Left lobe of liver (tissue), 2 donors: ENCODE measurements at places on chromosomes 4 and X.

- no peak for DNase-seq
Observed at GRCh38 chrX:6694977-6695376, 160.1 kb upstream of the VCX3A start.

- no peak for DNase-seq
Observed at GRCh38 chr4:20474119-20474518, 222.4 kb downstream of the SLIT2 start.

DNA sequence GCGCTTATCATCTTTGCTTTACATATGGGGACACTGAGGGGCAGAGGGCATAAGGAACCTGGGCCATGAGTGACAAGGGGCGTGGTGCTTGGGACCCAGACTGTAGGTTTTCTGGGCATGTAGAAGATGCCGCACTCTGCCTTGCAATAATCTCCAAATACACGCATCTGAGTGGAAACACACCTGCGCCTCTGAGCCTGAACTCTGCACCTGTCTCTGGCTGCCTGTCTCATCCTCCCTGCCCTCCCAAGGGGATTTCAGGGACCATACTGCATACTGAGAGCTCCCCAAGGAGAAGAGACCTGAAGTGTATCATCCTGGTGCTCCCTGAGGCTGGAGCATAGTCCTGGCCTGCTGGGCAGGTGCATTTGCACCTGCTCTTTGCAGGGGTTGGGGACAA, 34.7 kb upstream of the ASMTL start:
- peak; percentile 33 for DNase-seq

DNA sequence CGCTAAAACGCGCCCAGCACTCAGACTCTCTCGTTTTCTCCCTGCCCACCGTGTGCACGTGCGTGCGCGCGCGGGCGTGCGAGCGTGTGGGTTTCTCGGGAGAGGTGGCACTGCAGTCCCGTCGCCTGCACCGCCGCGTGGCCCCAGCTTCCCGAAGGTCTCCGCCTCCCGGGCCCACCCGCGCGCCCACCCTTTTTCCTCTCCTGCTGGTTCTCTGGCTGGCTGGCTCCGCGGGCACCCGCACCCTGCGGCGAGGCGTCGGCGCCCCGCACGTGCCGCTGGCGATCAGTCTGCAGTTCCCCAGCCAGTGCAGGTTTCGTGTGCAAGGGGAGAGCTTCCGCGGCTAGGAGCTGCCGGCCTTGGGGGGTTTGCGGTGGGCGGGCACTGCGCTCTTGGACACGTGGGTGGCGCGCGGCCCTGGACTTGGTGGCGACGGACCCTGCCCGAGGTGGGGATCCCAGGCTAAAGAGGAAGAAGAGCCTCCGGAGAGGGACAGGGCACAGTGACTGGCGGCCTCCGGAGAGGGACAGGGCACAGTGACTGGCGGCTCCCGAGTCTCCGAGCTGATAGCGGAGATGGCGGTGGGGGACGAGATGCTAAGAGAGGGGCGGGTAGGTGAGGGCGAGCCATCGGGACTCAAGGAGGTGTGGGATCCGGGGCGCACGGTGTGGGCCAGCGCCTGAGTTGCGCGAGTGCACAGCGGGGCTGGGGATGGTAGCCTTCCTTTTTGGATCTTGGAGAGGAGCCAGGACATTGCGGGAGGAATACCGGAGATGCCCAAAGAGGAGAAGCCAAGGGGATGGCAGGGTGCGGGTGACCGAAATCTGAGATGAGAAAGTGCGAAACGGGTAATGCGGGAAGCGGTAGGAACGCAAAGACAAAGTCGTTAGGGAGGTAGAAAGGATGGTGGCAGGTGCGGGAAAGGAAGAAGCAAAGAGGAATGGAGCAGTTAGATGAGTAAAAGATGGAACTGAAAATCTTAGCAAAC, at the start of gene FAM184B:
FAM184B (minus strand) TSS at position 322 of the 988 bp plus-strand sequence. CDS start 322 bp downstream, outside the sequence.
- DNase-seq: no peak

DNA sequence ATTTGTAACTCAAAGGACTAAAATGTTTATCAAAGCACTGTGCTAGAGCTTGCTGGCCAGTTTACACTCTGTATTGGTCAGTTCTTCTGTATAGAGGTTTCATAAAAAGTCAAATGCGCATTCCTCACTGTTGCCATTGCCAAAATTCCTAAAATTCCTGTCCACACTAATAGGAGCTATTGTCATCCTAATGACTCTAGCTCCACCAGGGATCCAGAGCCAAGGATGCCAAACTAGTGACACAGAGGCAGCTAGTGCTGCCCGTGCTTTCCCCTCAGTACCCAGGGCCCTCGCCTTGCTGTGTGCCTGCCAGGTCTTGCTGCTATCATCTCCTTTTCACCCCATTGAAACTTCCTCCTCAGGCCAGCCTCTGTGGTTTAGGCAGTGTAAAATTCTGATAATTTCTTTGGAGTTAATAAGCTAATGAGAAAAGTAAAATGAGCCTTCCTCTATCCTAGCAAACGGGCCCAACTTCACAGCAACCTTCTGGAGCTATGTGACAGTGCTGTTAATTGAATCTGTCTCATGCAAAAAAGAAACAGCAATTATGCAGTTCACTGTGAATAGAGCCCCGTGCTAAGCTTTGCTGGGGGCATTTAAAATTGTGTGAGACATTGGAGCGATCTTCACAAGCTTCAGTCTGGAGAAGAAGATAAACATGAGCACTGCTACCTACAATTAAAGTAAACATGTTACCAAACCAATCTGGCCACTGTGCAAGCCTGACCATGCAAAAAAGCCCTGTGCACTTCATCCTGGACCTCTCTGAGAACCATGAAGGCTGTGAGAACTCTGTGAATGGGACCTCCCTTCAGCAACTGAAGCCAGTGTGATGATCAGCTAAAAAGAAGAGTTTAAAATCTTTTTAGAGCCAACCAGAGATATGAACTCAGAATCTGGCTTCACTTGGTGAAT, 43.1 kb upstream of the FGF2 start:
- DNase-seq: peak; percentile 73

DNA sequence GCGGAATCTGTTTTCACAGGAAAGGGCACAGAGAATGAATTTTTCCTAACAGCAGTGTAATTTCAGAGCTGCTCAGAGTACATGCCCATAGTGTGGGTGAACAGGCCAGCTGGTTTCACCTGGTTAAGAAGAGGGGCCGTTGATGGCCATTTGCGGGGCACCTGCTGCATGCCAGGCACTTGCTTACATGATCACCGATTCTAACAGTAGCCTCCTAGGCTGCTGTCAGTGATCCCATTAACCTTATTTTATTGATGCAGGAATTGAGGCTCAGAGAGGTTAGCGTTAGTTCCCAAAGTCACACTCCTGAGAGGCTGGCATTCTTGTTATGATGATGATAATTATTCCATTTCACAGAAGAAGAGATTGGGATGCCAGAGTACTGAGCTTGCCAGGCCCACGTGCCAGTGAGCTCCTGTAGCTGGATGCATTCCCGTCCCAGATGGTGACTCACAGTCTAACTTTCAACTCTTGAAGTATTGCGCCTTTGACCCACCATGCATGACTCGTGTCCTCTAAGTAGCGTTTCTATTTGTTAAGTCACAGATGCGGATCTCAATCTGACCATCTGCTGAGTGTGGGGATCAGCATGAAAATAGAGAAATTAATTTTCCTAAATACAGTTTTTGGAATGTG, 76.5 kb downstream of the PSAPL1 start:
- no peak for DNase-seq

DNA sequence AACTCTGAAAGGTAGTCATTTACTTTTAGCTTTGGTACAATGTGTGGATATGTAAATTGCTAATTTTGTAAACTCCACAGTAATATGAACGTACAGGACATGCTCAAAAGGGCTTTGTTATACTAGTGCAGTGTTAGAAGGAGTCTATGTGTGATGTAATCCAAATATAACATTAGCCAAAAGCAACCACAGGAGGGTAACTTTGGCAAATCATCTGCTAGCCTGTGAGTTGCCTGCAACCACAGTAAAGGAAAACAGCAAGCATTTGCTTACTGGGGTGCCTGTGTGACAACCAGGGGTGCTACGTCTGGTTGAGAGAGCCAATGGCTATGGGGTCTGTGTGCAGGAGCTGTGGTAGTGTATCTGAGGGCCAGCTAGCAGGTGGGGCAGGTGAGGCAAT, 245.8 kb downstream of the ADAMTS3 start:
- DNase-seq: no peak

DNA sequence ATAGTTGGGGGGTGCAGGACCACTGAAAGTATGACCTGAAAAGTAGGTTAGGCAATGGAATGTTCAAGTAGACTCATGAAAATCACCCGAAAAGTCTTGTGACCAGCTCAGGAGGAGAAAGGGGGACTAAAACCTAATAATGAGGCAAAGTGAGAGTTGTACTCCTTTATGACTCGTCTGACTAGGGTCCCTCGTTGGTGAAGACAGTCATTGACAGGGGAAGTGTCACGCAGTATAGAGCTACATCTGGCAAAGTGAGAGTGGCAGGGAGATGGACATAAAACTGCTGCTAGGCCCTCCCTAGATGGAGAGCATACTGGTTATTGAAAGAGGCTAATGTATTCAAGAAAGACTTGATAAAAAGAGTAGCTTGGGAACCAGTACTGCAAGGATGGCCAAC, 20.5 kb downstream of the OTUD6A start:
- DNase-seq: no peak

DNA sequence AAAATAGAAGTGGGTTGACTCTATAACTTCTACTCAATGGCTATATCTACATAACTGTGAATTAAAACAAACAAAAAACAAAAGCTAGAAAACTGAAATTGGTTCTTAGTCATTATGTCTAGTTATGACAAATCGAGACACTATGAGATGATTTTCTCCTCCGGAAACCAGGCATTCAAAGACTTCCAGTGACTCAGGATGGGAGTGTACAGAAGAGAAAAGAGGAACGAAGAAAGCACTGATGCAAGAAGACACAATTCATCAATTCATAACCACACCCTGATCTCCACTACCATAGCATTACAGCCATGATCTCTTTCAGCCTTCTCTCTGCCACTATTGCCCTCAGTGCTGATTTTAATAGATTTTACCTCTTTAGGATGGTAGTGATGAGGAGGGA, 253.6 kb downstream of the CBLL2 start:
- DNase-seq: no peak

DNA sequence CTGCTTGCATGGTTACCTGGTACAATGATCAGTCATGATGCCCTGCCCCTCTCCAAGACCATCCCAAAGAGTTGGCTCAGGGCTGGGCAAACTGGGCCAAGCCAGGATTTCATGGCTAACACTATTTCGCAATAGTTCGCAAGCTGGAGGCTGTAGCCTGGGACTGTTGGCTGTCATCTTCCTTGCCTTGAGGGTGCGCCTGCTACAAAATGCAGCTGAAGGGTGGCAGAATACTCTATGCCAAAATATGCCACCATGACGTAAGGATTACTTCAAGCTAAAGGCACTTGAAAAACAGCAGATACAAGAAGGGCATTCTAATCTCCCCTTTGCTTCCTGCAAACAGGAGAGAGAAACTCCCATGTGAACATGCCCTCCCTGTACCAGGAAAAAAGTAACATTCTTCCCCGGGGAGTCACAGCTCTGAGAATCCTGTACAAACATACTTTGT, 21.0 kb downstream of the SAT1 start:
- peak; percentile 54 for DNase-seq
